ENCODE measurements at places on chromosomes 3 and 15. TPM values are rescaled to one million over a fixed set of nuclear protein-coding genes. Genes with fewer than 3 reads are reported as not detected.

TRPM7 gene
- total RNA-seq = 40.4 TPM

DNA sequence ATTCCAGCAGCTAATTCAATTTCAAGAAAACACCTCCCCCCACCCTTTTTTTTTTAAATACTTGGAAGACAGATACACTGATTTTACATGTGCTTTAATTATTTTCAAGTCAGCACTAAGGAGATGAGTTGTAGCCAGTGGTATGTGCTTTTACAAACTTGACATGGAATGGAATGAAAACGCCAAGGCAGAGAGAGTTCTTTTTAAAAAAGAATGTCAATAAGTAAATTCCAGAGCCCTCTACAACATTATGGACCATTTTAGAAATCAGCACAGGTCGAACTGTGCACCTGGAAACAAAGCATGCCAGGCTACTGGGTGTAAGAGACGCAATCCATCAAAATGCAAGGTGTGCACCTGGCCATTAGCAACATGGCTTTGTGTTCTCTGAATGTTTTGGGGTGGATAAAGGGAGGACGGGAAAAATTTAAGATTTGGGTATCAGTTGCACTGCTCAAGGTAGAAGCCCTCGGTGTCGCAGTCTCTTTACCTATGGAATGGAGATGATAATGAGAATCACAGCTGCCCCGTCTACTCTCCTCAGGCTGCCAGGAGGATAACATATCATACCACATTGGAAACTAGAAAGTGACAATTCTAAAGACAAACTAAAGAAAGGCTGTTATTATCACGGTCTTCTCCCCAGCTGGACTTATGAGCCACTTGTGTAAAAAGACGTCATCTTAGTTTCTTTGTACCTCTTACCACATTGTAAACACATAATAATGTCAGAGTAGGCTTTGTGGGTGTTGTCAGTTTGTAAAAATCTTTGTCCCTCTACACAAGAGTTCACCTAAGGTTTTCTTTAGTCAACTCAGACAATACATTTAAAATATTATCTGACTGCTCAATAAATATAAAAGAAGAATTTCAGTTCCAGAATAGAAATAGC is 107.4 kb upstream of the PRICKLE2 start:
- DNase-seq = no peak

GRCh38 chr3:113193719-113194118 is 17.6 kb upstream of the BOC start:
- no peak for DNase-seq

DNA sequence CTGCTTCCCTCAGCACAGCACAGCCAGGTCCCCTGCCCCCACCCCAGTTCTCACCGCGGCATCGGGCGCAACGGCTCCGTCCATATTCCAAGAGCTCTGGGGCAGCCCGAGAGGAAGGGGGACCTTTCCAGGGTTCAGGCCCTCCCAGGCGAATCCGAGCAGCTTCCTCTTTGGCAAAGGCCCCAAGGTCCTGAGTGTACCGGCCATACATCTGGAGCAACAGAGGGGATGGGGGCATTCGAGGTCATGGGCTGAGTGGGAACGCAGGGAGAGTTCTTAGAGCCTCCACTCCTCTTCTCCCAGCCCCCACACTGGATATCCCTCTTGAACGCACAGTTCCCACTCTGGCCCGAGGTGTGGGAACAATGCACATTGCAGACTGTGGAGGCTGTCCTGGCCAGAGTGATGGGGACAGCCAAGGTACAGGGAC is 2.5 kb downstream of the CLCN2 start:
- DNase-seq = no peak

DNA sequence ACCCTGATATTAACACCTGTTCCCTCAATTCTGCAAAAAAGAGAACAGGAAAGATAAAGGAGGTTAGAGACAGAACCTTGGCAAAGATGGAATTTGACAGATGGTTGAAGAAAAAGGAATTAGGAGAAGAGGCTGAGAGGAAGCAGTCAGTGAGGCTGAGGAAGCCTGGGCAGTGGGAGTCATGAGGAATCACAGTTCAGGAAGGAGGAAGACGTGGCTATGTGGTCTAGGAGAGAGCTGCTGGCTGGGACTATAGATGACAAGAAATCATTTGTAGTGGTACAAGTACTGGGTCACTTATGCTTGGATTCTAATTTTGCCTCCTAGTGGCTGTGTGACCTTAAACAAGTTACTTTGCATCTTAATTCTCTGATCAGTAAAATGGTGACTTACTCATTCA is 49.0 kb downstream of the LARS2 start:
- no peak for DNase-seq

DNA sequence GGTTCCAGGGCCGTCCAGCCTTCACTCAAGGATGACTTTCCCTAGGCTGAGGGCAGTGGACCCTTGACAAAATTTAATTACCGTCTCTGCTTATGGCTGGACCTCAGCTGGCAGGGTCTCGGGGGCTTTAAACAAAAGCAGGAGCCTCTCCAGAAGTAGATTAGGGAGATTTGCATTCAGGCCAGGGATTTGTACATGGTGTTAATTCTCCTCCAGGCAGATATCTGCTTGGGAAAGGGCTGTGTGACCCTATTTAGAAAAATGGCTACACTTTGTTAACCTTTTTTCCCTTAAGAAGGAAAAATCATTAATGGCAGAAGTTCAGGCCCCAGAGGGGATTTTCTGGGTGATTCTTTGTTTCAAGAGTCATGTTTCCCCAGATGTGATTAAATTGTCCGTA is 329.1 kb upstream of the C2CD4B start:
- DNase-seq = no peak

GRCh38 chr3:57948781-57949242 is 59.4 kb upstream of the FLNB start:
- no peak for DNase-seq

DNA sequence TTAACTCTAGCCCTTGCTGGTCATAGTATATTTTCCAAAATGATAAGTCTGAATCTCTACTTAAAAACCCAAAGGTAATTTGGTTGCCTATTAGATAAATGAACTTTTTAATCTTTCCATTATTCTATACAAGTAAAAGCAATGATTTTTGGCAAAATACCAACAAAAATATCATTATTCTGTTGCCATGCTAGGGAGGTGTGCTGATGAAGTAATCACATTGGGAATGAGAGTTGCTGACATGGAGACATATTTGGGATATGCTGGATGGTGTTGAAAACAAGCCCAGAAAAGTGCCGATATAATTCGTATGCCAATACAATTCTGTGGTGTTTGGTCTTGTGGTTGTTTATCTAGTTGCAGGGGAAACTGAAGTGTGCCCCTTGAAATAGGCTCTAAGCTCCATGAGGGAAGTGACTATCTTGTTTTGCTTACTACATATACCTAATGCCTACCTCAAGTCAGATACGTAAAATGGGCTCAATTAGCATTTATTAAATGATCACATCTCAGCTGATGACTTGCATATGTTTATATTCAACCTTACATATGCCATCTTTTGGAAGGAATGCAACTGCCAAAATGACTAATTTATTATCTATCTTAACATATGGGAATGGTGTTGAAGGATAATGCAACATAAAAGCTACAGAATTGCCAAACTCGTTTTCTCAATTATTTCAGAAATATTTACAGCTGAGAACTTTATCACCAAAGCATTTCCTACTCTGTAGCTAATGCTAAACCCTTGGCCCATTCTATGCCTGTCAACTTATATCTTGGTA is 5.8 kb downstream of the TOPBP1 start:
- no peak for DNase-seq

- peak; percentile 36 for DNase-seq
These were observed at the start of gene C3orf80 for GRCh38 chr3:160225176-160226025. C3orf80 (plus strand) TSS chr3:160225422; CDS start chr3:160225636, 214 bp downstream.

DNA sequence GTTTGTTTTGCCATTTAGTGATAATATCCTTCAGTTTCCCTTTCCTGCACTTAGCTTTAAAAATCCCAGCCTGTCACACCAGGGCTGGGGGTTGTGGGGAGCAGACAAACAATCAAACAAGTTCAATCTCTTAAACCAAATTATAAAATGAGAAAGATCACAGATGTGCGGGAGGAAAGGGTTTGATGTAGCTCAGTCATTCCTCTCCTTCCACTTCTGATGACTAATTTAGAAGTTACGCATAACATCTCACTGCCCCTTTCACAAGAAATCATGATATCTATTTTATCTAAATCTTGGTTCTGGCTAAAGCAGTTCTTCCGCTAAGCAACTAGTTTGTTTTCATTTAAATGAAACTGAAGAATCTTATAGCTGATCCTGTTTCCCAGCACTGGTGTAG is 34.1 kb upstream of the ATG7 start:
- no peak for DNase-seq
